Hypothalamus (tissue), 51 donors: ENCODE measurements at places on chromosomes 5 and 9.

- no peak for DNase-seq
Measured at GRCh38 chr9:5671711-5672353, 42.9 kb downstream of the RIC1 start.

- DNase-seq = no peak
Measured at GRCh38 chr5:111954516-111955395, 197.8 kb upstream of the NREP start.

GRCh38 chr9:22005021-22005701 is 3.9 kb downstream of the CDKN2B start:
- DNase-seq = no peak

DNA sequence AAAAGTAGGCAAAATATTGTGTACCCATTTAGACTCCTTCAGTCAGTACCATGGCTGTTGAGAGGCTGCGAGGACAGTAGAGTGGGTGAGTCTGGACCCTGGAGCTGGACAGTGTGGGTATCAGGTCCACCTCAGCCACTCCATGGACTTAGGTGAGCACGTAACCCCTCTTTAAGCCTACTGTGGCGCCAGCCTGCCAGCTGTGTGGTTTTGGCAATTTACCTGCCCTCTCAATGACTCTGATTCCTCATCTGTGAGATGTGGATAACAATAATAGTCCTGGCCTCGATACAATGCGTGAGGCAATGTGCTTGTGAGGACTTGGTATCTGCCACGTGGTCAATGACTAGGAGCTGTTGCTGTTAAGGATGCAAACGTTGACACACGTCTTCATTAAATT is 17.9 kb downstream of the SLC1A3 start:
- DNase-seq = no peak
